ENCODE measurements at places on chromosomes 1 and 21. TPM values are rescaled to one million over a fixed set of nuclear protein-coding genes. Genes with fewer than 3 reads are reported as not detected.
A peak's percentile ranks its signal among the peaks of the same experiment; 100 is the strongest.

The PEAR1 gene
- total RNA-seq = 10.6 TPM

The GBP5 gene
- 17.4 TPM for total RNA-seq

The CRABP2 gene
- total RNA-seq = 23.3 TPM

The PPP1R8 gene
- total RNA-seq = 31.1 TPM

The EVI5 gene
- 49.7 TPM for total RNA-seq

The SPATC1L gene
- total RNA-seq = 5.0 TPM

- no peak for DNase-seq
Measured at GRCh38 chr1:117793413-117793812, 136.0 kb downstream of the GDAP2 start.

DNA sequence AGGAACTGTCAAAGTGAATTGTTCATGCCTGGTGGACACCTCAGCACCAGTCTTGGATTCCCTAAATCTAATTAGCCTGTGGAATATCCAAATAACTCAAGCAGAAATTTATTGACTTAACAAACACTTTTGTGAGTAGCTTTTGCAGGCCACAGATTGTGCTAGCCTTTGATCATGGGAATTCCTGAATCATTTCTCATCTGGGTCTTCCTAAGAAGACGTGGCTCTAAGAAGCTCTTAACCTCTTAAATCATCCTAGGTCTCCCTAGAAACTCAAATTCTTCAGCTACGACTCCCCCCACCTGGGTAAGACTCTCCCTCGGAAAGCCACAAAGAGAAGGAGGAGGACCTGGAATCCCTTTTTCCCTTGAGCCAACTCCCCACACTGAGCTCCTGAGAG lies 53.8 kb upstream of the PSEN2 start:
- no peak for DNase-seq

DNA sequence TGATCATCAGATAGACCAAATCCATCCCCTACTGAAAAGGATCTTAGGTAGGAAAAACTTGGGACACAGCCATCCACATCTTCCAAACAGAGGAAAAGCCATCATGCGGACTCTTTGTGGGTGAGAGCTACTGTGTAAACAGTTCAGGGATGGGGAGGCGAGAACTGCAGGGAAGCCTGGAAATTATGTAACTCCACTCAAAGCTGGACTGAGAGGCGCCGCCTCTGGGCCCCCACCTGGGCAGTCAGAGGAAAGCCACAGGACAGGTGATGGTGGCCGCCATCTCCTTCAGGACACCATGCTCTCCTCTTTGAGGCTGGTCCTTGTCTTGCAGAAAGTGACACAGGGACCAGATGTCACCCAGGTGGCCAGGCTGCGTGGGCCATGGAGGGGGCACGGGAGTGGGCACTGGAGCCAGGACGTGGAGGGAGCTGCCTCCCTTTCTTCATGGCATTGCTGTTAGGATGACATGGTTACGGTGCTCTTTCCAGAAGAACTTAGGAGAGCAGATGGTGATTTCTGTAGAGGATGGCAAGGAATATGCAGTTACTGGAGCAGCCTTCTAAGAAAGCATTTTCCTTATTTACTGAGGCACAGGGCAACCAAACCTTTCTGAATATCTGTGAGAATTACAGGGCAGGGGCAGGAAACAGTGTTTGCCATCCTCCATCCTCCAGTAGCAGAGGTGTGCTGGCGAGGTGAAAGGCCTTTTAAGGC lies 32.0 kb upstream of the TDRD10 start:
- DNase-seq = no peak

DNA sequence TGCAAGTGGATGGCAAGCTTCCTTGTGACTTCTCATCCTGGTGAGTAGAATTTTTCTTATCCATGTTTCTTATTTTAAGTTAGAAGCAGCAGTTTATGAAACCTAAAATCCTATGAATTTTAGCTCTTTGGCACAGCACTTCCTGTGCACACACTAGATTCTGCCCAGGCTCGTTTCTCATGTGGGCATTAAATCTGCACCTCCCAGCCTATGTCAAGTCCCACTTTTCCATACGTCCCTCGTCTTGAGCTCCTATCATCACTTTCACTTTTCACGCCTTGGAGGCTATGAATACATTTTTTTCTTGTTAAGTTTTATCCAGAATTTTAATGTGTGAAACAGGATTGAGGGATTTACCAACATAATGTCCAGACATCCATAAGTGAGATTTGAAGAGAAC lies 142.1 kb downstream of the MRPS6 start:
- no peak for DNase-seq

DNA sequence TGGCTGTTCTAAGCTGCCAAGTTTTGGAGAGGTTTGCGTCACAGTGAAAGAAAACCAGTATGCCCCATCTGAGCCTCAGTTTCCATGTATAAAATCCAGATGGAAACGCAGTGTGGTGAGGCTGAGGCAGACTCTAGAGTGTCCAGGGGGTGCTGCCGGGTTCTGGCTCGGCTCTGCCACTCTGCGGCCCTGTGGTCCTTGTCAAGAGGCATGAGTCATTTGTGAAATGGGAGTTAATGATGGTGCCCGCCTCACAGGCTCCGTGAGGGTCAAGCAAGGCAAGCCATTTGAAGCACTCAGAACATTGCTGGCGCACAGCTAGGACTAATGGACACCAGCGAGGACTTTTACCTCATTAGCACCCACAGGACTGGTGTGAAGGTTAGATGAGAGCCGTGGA lies 214.3 kb downstream of the PTPRU start:
- no peak for DNase-seq

DNA sequence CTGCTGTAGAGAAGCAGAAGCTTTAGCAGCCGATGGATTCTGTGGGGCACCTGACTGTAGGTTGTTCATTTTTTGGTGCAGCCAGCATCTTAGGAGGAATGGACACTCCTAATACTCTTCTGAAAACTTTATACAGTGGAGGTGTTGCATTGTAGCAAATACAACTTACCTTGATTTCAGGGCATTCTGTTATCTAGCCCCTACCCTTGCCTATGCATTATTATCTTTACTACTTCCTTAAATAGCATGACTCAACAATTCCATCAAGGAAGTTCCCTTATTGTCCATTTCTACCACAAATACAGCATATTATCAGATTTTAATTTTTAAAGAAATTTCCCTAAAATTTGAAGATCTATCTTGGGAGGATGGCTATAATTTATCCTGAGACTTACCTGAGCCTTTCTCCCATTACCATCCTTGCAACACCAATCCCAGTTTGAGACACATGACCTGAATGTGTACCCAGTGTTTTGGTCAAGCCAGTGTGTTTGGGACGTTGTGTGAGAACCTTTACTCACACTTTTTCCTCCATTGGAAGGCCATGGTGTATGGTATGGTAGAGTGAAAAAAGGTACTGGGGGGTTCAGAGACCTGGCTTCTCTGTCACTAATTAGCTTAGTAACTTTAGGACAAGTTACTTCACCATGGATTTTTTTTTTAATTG lies 9.2 kb downstream of the POU2F1 start:
- no peak for DNase-seq

DNA sequence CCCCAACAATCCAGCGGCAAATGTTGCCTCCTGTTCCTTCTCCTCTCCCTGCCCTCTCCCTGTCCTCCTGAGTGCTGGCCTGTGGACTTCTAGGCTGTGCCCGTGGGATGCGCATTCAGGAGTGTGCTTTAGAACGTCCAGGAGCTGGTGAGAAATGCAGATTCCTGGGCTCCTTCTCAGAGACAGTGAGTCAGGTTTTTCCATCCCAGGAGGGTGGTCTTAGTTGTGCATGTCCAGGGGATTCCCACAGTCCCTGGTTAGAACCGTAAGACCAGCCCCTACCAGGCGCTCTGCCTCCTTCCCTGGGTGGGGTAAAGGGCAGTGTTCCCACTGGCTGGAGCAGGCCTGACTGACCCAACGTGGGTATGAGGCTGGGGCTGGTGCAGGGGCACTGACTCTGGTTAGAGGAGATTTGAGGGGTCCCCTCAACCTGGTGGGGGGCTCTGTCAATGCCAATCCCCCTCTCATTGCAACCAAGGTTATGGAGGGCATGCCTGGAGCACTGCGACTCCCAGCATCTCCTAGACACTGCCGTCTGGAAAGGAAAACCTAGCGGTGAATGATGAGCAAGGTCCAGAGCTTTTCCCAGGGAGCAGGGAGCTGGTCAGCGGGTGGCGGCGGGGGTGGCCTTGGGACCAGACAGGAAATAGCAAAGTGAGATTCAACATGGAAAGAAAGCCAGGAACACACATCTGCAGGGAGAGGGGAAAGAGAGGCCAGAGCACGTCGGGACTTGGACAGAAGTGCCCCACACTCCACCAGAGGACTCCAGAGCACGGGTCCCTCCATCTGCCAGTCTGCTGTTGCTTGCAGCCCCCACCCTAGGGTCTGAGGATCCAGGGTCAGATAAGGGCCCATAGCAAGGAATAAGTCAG lies 38.5 kb downstream of the HSPG2 start:
- DNase-seq = no peak

- no peak for DNase-seq
Measured at GRCh38 chr1:92424381-92424780, 62.3 kb downstream of the GFI1 start.

DNA sequence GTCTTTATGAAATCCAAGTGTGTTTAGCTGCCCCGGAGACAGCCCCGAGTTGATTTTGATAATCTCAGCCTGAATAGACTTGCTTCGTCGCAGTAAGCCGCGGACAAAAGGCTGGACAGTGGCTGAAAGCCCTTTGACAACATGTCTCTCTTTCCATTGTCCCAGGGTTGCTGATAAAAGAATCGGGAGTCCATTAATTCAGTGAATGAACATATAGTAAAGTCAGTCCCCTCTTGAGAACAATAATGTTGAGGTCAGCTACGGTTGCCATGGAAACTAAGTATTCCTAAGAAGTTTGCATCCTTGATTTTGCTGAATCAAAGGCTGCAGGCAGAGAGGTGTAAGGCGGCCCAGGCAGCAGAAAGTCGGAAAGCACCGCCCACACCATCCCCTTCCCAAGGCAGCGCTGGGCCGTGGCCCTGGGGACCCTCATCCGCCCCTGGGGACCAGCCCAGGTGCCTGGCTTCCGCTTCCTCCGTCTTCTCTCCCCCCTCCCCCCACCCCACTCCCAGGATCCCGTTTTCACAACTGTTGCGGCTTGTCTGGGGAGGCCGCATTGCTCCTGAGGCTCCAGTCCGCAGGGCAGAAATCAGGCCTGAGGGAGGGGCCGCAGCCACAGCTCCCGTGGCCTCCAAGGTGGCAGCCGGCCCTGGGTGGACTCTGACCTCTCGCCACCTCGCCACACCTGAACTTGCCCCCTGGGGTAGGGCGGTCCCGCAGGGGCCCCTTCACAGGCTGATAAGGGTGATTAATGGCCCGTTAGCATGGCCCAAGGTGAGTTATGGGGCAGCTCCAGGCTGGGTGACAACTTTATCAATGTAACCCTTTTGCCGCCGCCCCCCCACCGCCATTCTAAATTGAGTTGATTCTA lies 180.9 kb downstream of the PRDM16 start:
- DNase-seq = no peak

- peak; percentile 41 for DNase-seq
Measured at GRCh38 chr1:19974822-19975416, 4.5 kb downstream of the PLA2G2A start.

DNA sequence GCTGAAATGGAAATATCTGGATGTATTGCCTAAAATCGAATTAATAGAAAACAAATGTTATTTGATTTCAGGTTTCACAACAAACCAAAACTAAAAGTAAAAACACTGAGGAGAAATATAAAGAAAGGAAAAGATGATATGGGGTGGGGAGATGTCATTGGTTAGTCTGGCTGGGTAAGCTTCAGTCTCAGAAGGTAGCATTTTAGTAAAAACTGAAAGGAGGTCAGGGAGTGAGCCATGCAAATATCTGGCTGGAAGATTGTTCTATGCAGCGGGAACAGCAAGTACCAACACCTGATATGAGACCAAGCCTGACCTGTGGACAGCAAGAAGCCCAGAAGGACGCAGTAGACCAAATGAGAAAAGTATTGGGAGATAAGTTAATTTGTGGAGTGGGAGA lies 264.6 kb downstream of the LRRC40 start:
- no peak for DNase-seq

- DNase-seq = no peak
Measured at GRCh38 chr21:37800057-37800455, 116.2 kb downstream of the KCNJ6 start.

GRCh38 chr1:172544481-172545104 lies 11.6 kb downstream of the SUCO start:
- no peak for DNase-seq

GRCh38 chr1:153227810-153228209 lies 10.4 kb downstream of the PRR9 start:
- DNase-seq = no peak

- no peak for DNase-seq
Measured at GRCh38 chr1:232952514-232953499, 2.4 kb downstream of the NTPCR start.

DNA sequence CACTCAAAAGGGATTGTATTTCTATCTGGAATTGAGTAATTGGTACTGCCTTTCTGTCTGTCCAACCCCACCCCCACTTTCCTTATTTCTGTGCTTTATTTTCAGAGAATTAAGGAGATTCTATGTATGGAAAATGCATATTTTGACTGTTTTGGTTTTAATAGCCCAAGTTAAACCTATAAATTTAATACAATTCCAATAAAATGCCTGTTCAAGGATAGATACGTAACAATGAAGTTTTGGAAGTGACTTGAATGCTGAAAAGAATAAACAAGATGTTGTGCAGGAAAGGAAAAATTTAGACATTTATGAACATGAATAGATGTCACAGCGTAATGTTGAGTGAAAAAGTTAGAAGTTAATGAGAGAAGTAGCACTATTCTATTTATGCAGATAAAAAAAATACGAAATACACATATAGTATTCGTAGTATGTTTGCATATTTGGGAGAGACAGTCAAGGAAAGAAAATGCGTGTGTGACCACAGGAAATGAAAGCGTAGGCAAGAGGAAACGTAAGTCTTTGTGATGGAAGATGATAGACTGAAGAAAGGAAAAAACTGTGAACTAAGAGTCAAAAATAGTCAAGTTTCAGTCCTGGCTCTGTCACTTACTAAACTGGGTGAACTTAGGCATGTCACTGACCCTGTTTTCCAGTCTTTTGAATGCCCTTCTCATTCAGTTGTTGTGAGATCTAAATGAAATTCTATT lies 62.1 kb downstream of the MEF2D start:
- no peak for DNase-seq

DNA sequence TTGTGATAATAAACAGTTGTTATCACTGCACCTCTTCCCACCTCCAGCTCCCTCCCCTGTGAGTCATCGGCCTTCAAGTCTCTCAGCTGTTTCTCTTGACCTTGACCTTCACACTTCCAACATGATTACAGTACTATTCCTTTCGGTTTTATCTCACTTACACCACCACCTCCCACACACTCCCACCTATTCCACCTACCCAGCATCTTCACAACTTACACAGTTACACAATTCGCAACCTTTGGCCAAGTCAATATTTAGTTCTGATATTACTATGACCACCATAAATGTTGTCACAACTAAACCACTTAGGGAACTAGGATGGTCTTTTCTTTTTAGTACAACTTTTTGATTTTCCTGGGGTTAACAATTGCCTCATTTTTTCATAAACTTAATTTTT lies 60.2 kb downstream of the RIPK4 start:
- DNase-seq = no peak

GRCh38 chr1:158371188-158371953 lies 17.7 kb downstream of the CD1E start:
- no peak for DNase-seq

GRCh38 chr21:37593015-37593414 lies 226.4 kb downstream of the DYRK1A start:
- DNase-seq = no peak

- no peak for DNase-seq
Measured at GRCh38 chr1:111585447-111586086, 34.0 kb upstream of the RAP1A start.

Data from left lung (tissue), 14 donors.